Activated T-cell treated with anti-CD3 and anti-CD28 coated beads for 1 hour (primary cell): ENCODE measurements at places on chromosomes 4 and X.

- no peak for DNase-seq
Measured at GRCh38 chrX:119669424-119670037, 23.4 kb downstream of the SEPTIN6 start.

DNA sequence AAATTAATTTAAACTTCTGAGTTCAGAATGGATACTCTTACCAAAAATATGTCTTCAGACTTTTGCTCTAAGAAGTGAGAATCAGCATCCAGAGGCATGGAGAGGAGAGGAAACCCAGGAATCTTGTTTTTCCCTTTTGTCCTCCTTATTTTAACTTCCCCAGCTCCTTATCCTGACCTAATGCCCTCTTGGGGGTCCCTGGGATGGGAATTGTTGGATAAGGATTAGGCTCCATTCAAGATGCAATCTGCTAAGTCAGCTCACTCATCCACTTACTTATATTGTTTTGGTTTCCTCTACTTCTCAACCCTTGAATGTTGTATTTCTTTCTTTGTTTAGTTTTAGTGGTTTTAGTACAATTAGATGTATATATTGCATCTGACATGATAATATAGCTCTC, 208.4 kb upstream of the PCDH7 start:
- no peak for DNase-seq

GRCh38 chr4:185283723-185284122, 74.3 kb downstream of the SNX25 start:
- DNase-seq: no peak

- no peak for DNase-seq
Measured at GRCh38 chr4:76787898-76788297, 110.0 kb downstream of the SOWAHB start.

GRCh38 chrX:101078716-101079598, at the start of gene TMEM35A:
TMEM35A (plus strand) TSS chrX:101078879; CDS start chrX:101079003, 124 bp downstream.
- no peak for DNase-seq

DNA sequence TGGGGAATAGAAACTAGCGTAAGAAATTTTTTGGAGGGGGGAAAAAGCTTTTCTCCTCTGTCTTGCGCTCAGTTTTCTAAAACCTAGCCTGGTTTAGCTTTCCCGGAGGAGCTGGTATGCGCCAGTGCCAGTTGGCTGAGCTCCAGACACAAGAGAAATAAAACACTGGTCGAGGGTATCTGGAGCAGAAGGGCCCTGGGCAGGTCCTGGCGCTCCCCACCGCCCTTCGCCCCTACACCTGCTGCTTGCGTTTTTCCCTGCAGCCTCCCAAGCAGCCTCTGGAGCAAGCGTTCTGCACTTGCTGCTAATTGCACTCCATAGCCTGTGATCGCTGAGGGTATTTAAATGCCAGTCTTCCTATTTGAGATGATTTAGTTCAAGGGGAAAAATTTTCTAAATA, 816 bp downstream of the EREG start:
- DNase-seq: no peak

DNA sequence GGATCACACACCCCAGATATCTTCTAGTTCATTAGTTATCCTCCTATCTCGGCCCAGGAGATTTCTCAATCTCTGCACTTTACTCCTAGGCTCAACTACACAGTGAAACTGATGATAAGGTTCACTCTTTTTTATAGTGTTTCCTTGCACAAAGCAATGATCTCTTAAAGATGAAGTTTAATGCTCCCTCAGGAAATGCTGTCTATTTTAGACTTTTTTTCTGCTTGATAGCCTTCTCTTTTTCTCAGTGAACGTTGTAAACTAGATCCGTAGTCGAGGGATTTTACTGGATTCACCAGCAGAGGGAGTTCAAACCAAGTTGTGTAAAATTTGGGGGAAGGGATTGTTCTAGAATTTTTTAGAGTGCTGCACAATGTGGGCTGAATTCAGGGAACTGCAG, 269.6 kb downstream of the GBA3 start:
- DNase-seq: no peak

DNA sequence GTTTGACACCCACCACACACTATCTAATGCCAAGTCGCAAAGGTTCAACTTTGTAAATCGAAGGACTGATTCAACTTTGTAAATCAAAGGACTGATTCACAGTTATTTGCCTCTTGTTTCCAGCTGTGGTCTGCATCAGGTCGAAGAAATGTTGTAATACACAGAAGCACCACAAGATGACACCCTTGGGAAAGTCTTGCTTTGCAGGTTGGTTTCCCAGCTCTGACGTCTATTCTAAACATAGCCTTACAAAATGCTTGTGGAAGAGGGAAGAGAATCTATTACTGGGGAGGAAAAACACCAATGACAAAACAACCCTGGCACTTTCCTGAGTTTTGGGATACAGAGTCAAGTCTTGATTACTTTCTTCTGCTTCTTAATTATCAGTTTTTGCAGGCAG, 35.3 kb downstream of the SUPT20HL1 start:
- peak; percentile 2 for DNase-seq

DNA sequence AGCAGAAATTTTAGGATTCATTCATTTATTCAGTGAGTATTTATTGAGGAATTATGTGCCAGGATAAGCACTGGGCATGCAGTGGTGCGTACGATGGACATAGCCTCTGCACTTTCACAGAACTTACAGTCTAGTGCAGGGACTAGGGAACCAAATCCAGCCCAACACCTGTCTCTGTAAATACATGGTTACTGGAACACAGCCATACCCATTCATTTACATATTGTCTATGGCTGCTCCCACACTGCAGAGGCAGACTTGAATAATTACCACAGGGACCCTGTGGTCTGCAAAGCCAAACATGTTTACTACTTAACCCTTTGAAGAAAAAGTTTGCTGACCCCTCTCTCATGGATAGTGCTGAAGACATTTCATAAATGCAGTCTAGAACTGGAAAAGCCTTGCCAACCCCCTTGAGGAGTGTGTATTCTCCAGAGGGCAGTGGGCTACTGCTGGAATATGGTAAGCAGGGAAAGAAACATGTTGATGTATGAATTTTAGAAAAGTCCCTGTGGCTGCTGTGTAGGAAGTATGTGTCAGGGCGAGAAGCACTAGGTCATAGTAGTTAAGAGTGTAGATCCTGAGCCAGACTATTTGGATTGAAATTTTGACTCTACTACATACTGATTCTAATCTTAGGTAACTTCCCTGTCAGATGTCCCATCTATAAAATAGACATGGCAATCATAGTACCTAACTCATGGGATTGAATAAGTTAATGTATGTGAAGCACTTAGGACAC, 75.5 kb downstream of the GALNT7 start:
- DNase-seq: no peak

GRCh38 chrX:1391707-1392375, at the start of gene SLC25A6:
SLC25A6 (minus strand) TSS chrX:1392113; CDS start chrX:1392009, 104 bp downstream.
- peak; percentile 99 for DNase-seq

DNA sequence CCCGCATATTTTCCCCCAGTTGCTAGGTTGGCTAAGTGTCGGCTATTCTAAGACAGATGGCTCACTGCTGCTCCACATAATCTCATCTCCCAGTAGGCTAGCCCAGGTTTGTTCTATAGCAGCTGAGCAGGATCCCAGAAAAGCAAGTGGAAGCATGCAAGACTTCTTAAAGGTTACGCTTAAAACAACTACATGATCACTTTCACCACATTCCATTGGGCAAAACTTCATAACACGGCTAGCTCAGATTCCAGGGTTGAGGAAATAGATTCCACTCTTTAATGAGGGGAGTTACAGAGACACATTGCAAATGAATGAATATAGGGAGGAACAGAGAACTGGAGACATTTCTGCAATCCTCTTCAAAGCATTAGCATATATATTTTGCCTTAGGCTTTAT, 12.9 kb upstream of the RAB33B start:
- no peak for DNase-seq

GRCh38 chr4:184466634-184467033, 7.7 kb downstream of the IRF2 start:
- DNase-seq: no peak

- no peak for DNase-seq
Measured at GRCh38 chr4:123363729-123364128, 32.9 kb upstream of the SPRY1 start.

GRCh38 chrX:15854080-15854655, 445 bp downstream of the AP1S2 start:
- DNase-seq: peak; percentile 20

- DNase-seq: no peak
Measured at GRCh38 chr4:107423677-107424405, 296.2 kb downstream of the PAPSS1 start.

DNA sequence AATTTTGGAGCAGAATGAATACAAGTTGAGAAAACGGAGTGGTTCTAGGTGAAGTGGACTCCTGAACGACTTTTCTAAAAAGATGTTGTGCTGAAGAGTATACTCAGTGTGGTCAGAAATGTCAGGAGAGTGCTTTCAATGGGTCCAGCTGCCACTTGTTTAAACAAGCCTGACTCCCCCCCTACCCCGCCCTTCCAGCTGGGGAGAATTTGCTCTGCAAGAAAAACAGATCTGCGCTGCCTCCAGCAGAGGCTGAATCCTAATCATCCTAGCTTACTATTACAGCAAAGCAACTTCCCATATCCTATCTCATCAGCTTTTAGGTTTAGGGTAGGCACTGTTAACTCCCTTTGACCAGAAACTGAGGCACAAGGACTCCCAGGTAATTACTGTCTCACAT, 1.9 kb downstream of the MAP3K15 start:
- no peak for DNase-seq

DNA sequence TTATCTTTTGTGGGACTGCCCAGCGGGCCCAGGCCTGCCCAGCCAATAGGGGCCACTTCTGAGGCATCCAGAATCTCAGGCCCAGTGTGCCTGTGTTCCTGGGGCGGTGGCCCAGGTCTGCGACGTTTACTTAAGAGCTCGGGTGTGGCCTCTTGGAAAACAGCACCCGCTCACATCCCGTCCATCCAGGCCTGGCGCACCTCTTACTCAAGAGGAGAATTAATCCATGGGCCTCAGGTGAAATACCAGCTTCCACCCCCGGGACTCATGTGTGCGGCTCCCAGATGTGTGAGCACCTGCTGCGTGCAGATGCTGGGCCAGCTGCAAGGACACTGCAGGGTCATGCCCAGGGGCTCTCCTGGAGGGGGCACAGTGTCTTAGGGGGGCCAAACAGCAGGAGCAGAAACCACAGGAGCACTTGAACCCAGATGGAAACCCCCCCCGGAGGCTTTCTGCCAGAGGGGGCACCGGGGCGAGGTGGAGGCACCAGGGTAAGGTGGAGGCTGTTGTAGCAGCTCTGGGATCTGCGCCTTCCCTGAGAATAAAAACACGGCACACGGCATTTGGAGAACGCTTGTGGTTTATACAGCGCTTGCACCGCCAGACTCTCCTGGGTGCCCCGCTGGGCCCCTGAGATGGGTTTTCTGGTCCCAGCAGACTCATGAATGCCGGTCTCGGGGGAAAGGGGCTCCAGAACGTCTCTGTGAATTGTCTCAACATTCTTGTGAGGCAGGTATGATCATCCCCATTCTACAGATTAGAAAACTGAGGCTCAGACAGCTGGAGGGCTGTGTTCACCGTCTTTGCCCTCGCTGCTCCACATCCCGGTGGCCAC, 2.8 kb downstream of the PSAPL1 start:
- DNase-seq: no peak

- no peak for DNase-seq
Measured at GRCh38 chrX:39907964-39908661, 189.6 kb downstream of the BCOR start.

GRCh38 chr4:64166365-64166764, 242.9 kb downstream of the TECRL start:
- no peak for DNase-seq

DNA sequence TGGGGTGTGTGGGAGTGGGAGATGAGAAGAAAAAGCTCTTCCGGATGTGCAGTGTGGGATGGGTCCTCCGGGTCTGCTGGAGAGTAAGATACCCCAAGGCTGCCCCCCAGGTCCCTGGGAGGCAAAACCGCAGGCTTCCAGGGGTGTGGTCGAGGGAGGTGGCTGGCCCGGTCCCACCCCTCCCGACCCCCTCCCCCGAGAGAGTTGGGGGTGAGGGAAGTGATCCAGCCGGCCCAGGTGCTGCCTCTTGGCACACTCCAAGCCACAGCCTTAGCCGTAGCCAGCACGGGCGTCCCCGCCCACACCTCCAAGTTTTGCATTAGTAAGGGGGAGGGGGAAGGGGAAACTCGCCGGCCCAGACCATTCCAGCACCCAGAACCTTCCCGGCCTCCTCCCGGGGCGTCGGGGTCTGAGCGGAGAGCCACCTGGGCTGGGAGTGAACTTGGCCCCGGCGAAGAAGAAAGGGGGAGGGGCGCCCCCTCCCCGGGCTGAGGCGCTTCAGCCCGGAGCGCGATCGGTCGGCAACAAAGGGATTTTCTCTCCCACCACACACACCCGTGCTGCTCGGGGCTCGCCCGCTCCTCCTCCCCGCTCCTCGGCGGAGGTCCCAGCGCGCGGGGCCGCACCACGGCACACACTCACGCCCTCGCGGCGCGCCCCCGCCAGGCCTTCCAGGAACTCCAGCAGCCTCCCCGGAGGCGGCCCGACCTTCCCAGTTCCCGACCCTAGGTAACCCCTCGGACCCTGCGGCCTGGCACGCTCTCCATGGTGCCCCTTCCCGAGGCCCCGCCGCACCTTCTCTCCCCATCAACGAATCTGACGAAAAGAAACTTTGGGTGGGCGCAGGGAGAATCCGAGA, 14.4 kb downstream of the BCOR start:
- DNase-seq: no peak

DNA sequence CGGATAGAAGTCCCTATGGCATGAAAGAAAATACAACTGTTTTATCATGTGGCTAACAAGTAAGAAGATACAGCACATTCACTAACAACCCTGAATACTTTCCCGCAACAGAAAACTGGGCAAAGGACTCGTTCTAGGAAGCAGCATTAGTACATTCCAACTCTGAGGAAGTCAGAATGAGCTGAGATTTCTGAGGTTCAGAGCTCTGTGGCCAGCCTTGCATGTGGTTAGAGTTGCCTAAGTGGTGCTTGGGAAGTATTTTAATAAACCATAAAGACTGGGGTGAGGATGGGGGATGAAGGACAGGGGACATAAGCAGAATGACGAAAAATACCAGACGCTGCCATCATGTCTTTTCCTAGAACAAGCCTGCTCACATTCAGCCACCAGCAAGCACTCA, 82.2 kb downstream of the EFHC2 start:
- DNase-seq: no peak

- DNase-seq: no peak
Measured at GRCh38 chr4:55791666-55792065, 27.9 kb upstream of the EXOC1L start.
